ENCODE measurements at places on chromosomes 7 and 10.

- DNase-seq = no peak
Observed at GRCh38 chr7:152699079-152699478, 23.1 kb upstream of the XRCC2 start.

- DNase-seq = peak; percentile 6
Observed at GRCh38 chr7:123242467-123243092, 42.8 kb upstream of the SLC13A1 start.

DNA sequence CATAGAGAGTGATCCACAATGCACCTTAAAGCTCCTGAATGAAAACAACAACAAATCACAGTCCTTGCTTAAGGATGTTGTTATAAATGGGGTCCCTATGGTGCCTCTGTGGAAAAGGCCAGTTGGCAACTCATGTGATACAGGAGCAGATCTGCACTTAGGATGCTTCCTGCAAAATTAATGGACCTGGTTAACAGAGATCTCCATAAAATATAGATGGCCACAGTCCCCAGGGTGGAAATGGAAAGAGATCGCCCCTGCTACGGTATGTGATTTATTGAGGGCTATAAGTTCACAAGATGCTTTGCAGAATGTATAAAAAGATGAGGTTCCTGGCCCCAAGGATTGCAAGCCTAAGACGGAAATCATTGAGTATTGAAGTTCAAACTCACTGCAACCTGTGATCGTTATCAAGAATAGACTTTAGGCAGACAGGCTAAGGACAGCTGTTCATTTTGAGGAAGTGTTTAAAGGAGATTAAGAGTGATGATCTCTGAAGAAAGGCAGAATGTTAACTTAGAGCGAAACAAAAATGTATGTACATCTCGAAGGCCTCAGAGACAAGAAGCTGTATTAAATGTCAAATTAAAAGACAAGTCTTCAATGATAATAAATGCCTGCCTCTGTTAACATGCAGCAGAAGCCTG is 174.1 kb upstream of the PLPP4 start:
- no peak for DNase-seq

- peak; percentile 36 for DNase-seq
Observed at GRCh38 chr7:117673839-117674238, 194.0 kb downstream of the CFTR start.

DNA sequence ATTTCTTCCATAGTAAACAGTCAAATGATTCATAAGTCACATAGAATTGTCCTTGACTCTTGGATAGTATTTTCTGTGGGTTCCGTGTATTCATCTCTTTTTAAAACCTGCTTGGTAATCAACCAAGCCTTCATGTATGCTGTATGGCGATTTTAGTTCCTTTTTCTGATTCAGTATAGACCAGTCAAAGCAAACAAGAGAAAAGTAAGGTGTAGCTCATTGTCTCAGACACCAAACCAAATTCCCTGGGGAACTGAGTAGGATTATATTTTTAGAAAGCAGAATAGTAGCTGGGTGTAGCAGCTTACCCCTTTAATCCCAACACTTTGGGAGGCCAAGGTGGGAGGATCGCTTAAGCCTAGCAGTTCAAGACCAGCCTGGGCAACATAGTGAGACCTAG is 240.5 kb downstream of the BBS9 start:
- DNase-seq = no peak

DNA sequence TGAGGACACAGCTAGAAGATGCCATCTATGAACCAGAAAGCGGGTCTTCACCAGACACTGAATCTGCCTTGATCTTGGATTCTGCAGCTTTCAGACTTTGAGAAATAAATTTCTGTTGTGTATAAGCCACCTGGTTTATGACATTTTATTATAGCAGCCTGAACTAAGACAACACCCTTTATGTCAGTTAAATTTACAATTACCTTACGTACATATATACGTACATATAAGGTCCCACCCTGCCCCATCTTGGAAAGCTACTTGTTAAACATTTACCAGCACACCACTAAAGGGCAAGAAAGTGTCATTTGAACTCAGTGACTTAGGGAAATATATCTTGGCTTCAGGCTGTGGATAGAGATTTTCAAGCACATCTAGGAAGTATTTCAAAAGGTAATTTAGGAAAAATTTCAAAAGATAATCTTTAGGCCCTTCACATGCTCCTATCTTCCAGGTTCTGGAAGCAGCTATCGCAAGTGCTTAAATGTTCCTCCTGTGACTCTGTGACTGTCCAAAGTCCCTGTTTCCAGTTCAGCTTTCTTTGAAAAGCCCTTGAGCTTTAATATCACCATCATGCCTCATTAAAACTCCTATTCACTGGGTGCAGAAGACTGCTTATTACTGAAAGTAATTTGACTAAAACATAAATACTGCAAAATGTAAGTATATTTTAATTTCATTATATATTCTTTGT is 9.6 kb upstream of the SRI start:
- DNase-seq = no peak

- DNase-seq = no peak
Observed at GRCh38 chr7:131131746-131132431, 195.8 kb upstream of the MKLN1 start.

- no peak for DNase-seq
Observed at GRCh38 chr7:80724249-80724871, 85.9 kb downstream of the CD36 start.

DNA sequence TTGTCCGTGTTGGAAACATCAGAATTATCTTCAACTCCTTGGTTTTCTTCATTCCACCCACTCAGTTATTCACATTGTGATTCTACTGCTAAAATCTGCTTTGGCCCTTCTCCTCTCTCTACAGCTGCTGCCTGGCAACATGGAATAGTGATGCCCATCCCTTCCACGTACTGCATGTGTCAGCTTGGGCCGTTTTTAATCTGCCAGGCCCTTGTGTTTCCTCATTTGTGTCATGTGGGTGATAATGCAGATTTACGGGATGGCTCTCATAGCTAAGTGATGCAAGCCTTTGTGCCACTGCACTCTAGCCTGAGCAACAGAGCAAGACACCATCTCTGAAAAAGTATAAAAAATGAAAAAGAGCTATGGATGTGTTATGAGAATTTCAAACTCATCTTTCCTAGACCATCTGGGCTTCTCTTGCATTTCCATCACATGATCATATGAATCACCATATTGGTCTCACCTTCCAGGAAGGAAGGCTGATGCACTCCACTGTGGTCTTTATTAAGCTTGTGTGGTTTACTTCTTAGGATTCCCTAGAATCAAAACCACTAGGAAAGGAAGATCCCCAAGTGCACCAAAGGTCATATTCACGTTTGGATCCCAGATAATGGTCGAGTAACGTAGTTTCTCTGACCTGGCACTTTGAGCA is 20.6 kb upstream of the CELF2 start:
- DNase-seq = no peak

DNA sequence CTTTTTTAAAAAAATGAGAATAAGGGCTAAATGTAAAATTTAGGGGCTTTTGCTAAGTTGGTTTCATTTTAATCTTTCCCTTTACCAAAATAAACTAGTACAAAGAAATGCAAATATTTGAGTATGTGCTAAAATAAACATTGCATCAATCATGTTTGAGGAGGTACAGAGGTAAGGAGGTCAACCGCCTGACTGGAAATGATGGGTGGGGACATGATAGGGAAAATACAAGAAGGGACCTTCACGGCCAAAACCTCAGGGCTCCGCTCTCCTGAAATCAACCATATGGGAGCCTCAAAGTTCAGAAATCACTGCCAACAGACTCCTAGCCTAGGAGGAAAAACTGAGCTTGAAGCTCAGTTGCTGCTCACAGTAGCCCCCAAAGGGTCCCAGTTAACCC is 207.6 kb downstream of the AHR start:
- peak; percentile 77 for DNase-seq

- peak; percentile 18 for DNase-seq
Observed at GRCh38 chr7:77209479-77210139, 10.0 kb upstream of the FGL2 start.

DNA sequence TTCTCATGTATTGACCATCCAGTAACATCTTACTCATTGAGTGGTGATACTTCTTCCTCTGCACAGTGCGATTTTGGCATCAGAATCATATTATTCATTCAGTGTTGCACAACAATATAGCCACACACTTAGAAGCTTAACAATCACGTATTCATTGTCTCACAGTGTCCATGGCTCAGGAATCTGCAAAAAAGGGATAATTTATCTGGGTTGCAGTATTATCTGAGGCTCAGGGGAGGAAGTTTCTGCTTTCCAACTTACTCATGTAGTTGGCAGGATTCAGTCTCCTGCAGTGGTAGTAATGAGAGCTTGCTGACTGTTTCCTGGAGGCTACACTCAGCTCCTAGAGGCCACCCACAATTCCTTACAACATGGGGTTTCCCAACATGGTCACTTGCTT is 803.6 kb downstream of the SORCS1 start:
- no peak for DNase-seq

- peak; percentile 62 for DNase-seq
Observed at GRCh38 chr10:58299580-58299979, 30.6 kb downstream of the CISD1 start.

- peak; percentile 79 for DNase-seq
Observed at GRCh38 chr7:20064974-20065862, 152.0 kb downstream of the MACC1 start.

GRCh38 chr10:34061841-34062240 is 727.4 kb upstream of the NRP1 start:
- no peak for DNase-seq

DNA sequence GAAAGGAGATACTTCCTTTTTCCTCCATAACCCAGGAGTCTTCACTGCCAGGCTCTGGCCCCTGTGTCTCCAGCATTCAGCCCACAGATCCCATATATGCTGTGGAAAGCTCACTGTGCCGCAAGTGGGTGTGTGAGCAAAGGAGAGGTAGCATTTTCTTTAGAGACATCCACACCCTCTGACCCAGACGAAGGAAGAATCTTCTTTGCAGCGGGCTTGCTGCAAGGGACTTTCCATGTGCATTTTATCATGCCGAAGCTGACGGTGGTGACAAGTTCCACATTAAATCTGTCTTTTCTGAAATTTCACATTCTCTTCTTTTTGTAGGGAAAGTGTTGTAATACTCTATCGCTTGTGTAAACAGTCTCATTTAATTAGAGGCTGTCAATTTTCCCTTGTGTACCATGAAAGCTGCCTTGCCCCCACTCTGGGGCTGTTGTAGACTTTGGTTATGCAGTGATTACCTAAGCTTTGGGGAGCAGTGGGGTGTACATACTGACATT is 409.5 kb downstream of the SUGCT start:
- DNase-seq = no peak

GRCh38 chr7:141123522-141123921 is 49.7 kb downstream of the TMEM178B start:
- peak; percentile 6 for DNase-seq

DNA sequence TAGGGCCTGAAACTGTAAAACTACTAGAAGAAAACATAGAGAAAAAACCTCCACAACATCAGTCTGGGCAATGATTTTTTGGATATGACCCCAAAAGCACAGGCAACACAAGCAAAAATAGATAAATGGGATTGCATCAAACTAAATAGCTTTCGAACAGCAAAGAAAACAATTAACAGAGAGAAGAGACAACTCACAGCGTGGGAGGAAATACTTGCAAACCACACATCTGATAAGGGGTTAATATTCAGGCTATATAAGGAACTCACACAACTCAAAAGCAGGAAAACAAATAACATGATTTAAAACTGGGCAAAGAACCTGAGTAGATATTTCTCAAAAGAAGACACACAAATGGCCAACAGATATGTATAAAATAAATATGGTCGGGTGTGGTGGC is 7.7 kb upstream of the GSTK1 start:
- no peak for DNase-seq

GRCh38 chr10:116490028-116490662 is 55.6 kb upstream of the PNLIP start:
- DNase-seq = peak; percentile 9

- DNase-seq = no peak
Observed at GRCh38 chr7:1592299-1592871, 22.6 kb upstream of the PSMG3 start.

- DNase-seq = no peak
Observed at GRCh38 chr10:70776455-70777005, 8.6 kb downstream of the TBATA start.

DNA sequence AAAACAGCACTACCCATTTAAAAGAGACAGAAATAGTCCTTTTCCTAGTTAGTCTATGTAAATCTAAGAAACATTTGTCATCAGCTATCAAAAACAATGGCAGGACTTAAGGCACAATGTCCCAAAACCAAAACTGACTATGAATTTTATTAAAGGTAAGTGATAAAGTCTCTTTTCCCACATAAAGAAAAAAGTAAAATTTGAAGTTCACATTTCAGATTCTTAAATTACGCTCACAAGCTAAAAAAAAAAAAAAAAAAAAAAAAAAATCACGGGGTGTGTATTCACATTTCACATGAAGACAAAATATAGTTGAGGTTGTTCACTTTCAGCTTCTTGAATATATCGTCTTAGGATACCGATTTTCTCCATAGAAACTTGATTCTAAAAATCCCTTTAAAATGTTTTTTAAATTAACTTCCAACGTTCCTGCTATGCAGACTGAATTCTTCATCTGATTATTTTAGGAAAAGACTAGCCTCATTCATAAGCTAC is 1.6 kb downstream of the P4HA1 start:
- no peak for DNase-seq

- DNase-seq = no peak
Observed at GRCh38 chr7:16739863-16740622, 13.5 kb upstream of the TSPAN13 start.

DNA sequence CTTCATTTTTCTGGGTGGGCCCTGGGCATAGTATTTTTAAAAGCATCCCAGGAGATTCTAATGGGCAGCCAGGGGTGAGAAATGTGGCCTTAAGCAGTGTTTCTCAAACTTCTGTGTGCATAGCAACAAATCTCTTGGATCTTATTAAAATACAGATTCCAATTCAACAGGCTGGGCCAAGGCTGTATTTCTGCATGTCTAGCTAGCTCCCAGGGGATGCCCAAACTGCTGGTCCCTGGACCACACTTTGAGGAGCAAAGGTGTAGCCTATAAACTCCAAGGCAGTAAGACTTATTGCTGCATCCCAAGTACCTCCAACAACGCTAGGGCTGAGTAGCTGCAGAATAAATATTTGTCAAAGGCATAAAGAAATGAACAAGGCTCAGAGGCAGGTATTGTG is 292.9 kb upstream of the ZMIZ1 start:
- no peak for DNase-seq

DNA sequence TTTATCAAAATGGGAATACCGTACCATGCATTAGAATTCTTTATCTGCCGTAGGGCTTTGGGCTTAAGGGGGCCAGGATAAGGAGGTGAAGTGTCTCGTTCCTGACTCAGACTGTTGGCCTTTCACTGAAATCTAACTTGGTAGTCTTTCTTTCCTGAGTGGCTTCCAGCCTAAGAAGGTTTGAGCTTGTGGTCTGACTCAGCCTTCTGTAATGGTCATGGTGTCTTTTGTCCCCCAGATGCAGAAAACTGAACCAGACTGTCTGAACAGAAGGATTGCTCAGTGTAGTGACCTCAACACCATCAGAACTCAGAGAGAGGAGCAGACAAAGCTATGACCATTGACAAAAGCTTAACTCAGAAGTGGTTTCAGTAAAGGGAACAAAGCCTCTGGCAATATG is 39.5 kb downstream of the WNT2 start:
- DNase-seq = no peak

DNA sequence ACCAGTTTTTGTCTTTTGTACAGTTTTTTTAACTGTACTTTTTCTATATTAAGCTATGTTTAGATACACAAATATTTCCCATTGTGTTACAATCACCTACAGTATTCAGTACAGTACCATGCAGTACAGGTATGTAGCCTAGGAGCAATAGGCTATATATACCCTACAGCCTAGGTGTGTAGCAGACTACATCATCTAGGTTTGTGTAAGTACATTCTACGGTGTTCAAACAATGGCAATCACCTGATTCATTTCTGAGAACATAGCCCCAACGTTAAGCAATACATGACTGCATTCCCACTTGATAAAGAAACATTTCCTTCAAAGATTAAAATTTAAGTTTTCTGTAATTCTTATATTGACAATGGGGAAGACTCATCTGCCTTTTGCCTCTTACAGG is 89.4 kb downstream of the TRIL start:
- DNase-seq = no peak

All from GM12865 (cell line).